ENCODE measurements at places on chromosomes 2 and 18. TPM values are rescaled to one million over a fixed set of nuclear protein-coding genes. Genes with fewer than 3 reads are reported as not detected.
A peak's percentile ranks its signal among the peaks of the same experiment; 100 is the strongest.

GRCh38 chr2:240895656-240896388, at the start of gene MAB21L4:
MAB21L4 (minus strand) TSS chr2:240896156; CDS start chr2:240895997, 159 bp downstream.
- DNase-seq: no peak

ZNF521 gene
- total RNA-seq: 20.4 TPM

DNA sequence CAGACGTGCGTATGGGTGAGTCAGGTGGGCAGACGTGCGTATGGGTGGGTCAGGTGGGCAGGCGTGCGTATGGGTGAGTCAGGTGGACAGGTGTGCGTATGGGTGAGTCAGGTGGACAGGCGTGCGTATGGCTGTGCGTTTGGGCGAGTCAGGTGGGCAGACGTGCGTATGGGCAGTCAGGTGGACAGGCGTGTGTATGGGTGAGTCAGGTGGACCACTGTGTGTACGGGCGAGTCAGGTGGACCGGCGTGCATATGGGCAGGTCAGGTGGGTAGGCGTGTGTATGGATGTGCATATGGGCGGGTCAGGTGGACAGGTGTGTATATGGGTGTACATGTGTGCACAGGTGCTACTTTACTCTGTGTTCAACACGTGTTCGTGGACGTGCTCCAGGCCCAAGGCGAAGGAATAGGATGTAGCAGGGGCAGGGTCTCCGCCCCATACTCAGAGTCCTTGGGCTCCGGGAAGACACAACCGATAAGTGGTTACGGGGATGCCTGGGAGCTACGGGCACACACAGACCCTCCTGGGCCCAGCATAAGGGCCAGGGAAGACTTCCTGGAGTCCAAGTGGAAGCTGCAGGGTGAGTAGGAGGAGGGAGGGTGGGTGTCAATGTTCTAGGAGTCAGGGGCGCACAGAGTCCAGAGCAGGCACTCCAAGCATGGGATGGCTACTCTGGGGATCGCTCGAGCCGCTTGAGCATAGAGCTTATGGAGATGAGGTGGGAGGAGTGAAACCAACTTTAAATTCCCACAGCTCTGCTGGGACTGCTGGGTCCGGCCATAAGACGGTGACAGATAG, 27.1 kb upstream of the KLF11 start:
- DNase-seq: no peak

DNA sequence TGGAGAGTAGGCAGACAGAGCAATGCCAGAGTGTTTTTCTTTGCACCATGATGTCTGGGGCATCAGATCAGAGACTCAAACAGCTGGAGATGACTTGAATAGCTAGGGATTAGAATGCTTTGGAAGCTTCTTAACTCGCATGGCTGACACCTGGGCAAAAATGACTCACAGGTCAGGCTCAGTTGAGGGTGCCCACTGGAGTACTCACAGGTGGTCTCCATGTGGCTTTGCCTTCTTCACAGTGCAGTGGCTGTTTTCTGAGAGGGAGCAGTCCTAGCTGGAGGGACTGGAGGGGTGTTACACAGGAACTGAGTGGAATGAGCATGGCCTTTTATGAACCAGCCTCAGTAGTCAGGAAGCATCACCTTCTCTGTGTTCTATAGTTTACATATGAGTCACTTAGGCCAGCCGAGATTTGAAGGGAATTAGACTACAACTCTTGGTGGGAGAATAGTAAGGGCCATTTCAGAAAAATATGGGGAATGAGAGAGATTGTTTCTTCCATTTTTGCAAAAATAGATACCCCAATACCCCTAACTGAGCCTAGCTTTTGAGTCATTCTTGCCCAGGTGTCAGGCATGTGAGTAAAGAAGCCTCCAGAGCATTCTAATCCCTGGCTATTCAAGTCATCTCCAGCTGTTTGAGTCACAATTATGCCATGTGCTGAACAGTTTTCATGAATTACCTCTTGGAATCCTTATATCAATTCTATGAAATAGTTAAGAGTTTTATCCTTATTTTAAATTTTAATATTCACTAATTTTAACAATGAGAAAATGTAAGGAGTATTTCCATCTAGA, 7.1 kb upstream of the PPP1R1C start:
- peak; percentile 63 for DNase-seq

DNA sequence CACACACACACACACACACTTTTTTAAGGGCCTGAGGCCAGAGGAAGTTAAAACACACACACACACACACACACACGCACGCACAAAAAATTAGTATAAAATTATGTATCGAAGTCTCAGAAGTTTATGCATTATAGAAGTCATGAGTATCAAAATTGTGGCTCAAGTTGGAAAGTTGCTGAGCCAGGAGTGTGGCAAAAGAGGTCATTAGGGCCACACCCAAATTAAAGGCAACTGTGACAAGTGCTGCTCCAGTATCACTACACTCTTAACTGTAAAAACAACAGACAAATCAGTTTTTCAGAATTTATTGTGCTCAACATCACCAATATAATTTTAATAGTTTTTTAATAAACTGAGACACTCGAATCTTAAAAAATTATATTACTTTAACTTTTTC, 36.9 kb downstream of the YWHAQ start:
- DNase-seq: no peak

DNA sequence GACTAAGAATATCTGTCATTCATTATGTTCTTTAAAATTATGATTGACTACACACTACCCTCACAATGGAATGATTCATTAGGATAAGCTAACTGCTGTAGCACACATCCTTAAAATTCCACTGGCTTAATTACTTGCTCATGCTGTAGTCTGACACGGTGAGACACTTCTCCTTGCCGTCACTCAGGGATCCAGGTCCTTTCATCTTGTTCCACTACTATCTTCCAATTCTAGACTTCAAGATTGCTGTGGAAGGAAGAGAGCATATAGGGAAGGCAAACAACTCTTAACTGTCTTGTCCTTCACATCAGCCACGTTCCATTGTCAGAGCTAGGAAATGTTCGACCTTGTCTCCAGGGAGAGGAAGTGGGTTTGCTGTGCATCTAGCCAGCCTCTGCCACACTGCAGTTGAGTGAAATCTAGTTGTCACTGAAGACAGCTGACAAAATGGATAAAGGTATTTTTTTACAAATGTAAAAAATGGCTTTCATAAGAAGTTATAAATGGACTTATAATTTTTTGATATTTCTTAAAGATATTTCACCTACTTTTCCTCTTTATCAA, 30.1 kb downstream of the GREB1L start:
- DNase-seq: no peak

GRCh38 chr2:214934006-214934405, 124.5 kb upstream of the BARD1 start:
- no peak for DNase-seq

DNA sequence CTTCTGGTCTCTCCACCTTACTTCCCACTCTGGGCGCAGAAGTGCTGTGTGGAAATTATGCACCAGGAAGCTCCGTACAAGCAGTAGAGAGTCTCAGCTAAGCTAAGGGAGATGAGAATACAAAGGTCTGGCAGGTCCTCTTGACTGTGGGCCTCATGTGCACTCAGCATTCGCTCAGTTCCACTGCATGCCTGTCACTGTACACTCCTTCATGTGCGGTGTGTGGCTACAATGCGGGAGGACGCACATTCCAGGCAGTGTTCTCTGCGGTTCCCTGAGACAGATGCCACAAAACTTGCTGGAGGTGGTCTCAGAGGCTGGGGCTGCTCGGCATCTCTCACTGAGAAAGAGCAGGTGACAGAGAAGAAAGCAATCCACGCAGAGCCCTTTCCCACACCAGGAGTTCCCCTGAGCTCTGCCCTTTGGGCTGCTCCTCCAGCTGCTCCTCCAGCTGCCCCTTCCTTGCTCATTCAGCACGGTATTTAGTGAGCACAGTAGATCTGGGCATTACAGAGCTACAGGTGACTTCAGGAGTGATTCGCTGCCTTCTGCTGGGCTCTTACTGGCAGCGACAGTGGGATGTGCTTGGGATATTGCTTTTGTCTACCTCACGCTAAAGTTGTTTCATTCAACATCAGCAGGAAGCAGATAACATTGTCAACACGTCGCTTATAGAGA, 176.6 kb downstream of the SH3RF3 start:
- DNase-seq: no peak

EPAS1 gene
- 23.7 TPM for total RNA-seq

DNA sequence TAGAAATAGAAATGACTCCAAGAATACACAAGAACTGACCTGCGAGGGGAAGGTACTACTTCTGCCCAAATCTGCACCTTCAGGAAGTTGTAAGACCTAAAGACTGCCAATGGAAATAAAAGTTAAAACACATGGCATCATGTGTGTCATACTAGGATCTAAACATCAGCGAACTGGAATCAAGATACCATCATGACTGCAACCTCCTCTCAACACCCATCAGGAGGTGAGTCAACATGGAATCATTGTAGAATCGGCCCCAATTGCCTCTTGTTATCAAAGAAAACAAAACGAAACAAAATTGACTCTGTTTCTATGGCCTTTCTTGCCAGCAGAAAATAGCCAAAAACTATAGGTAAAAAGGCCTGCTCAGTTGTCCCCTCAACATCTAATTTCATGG, 15.1 kb downstream of the RDH14 start:
- DNase-seq: peak; percentile 72

- no peak for DNase-seq
These were observed 59.6 kb upstream of the MBOAT2 start for GRCh38 chr2:9063023-9063606.

DNA sequence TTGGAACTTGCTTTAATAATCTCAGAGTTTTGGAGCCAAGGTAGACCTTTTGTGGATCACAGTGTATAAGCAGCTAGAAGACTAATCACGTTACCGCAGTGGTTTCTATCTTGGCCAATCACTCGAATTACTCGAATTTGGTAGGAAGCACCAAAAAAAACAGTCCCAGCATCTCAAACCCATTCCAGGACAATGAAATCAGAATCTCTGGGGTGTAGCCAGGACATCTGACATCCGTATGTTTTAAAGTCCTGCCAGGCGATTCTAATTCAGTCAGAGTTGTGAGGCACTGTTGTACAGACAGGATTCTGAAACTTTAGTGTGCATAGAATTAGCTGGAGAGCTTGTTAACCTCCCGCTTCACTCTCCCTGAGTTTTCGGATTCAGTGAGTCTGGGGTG, 30.8 kb downstream of the GRHL1 start:
- DNase-seq: peak; percentile 63

GRCh38 chr2:108594982-108595464, 60.8 kb downstream of the LIMS1 start:
- peak; percentile 98 for DNase-seq

DNA sequence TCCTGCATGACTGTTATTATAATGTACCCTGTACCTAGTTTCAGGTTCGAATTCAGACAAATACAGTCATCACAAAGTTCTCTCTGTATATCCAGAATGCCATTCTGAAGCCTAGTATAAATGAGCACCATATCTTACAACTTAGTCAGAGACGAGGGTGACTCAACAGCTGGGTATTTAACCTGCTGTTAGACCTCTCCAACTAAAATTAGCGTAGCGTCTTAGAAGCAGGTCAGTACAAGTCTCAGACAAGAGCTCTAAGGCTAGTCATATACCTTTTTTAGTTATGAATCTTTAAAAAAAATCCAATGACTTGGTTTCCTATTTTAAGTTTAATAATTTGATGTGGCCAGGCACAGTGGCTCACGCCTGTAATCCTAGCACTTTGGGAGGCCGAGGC, 74.1 kb downstream of the CABYR start:
- peak; percentile 96 for DNase-seq

SGPP2 gene
- 0.05 TPM for total RNA-seq

DNA sequence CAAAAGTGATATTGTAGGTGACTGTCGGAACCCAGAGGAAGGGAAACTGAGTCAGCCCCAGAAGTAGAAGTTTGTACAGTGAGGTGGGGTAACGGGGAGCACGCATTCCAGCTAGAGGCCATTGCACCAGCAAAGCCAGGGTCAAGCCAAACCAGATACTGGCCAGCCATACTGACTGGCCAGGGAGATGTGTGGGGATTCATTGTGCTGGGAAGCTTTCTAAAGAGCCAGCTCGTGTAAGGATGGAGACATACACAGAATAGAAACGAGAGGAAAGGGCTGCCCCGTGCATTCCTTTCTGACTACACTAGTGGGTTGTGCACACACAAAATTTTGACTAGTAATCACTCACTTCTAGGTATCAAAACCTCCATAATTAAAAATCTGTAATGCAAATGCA, 175.3 kb upstream of the PID1 start:
- DNase-seq: no peak

SOX11 gene
- total RNA-seq: not detected

DNA sequence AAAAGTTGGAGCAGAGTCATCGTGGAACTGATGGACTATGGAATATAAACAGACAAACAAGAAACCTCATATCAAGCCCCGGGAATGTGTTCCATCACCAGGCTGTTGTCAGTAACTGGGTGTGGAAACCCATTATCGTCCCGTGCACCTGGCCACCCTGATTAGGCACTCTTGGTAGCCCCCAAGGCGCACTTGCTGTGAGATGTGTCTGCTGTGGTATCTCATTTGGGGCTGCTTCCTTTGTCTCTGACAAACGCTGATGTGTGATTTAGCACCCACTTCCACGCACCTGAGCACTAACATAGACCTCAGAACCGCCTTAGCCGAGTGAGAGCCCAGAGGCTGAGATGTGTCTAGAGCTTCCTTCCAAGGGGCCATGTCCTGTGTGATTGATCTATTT, 96.3 kb downstream of the PRPF40A start:
- no peak for DNase-seq

GRCh38 chr2:202609381-202610145, 25.2 kb upstream of the FAM117B start:
- DNase-seq: no peak

- DNase-seq: peak; percentile 27
These were observed 170.8 kb downstream of the ETAA1 start for GRCh38 chr2:67567886-67568285.

DNA sequence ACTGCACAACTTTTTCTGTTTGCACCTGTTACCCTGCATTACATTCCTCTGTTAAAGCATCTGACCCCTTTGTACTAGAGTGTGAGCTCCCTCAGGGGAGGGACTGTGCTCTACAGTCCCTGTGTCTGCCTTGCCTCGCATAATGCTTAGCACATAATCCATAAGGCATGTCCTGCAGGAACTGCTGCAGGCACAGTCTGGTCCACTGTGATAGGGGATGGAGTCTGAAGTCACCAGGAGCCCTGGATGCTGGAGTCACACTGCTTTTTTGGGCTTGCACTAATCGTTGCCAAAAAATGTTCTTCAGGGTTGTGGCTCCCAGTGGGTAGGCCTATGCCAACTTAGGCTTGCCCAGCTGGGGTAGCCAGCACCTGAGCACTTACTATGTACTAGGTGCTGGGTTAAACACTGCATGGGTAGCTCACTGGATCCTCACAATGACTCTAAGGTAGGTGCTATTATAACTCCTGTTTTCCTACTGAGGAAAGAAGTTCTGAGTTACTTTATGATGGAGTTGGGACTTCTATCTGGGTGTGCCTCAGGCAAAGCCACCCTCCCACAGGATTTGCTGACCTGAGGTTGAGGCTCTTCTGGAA, 33.3 kb downstream of the COPS7B start:
- no peak for DNase-seq

GAL3ST2 gene
- not detected for total RNA-seq

Data from M059J (cell line).